Activated T-helper 1 cell treated with anti-CD3 and anti-CD28 coated beads, Interleukin-2, amount 50 U/mL, for 16 hours (primary cell): ENCODE measurements at places on chromosomes 3 and 15.

GRCh38 chr3:43213631-43214030 is 72.7 kb upstream of the SNRK start:
- no peak for DNase-seq

GRCh38 chr15:77418966-77419835 is 703 bp downstream of the PEAK1 start:
- no peak for DNase-seq

- no peak for DNase-seq
Measured at GRCh38 chr15:100438570-100438969, 90.2 kb downstream of the CERS3 start.

- DNase-seq, result no peak
Measured at GRCh38 chr15:31086344-31086743, 15.2 kb downstream of the TRPM1 start.

DNA sequence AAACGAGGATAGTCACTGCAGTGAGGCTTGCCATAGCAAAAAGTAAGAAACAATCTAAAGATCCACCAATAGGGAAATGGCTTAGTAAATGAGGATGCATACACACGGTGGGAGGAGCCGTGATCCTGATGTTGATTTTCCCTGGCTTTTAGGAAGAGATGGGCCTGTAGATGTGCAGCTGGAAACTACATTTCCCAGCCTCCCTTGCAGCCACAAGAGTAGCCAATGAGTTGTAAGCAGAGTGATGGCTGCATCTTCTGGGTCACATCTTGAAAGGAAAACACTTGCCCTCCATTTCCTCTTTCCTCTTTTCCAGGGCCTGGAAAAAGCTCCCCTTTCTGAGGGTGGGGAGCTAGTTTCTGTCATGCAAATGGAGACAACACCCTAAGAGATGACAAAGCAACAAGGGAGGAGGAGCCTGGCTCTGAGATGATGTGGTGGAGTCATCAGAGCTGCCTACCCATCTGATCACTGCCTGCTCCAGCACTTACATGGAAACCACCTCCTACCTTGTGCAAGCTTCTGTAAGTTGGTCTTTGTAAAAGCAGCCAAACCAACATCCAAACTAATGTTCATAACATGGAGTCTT is 139.1 kb downstream of the TLE3 start:
- DNase-seq, result no peak

DNA sequence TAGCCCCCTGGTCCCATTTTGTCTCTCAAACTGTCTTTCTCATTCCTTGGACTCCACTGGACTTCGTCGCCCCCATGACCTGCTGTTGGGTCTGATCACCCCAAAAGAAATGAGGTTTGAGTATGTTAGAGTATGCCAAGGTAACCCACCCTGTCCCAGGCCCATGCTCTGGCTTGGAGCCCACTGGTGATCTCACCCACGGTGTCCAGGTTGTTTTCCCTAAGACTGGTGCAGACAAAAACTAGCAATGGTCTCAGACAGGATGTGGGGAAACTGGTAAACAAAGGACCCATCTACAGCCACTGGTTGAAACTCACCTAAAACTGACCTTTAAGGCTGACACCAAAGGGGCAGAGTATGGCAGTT is 38.9 kb downstream of the EFCAB12 start:
- no peak for DNase-seq

- DNase-seq, result no peak
Measured at GRCh38 chr15:85723960-85724945, 70.5 kb downstream of the KLHL25 start.

DNA sequence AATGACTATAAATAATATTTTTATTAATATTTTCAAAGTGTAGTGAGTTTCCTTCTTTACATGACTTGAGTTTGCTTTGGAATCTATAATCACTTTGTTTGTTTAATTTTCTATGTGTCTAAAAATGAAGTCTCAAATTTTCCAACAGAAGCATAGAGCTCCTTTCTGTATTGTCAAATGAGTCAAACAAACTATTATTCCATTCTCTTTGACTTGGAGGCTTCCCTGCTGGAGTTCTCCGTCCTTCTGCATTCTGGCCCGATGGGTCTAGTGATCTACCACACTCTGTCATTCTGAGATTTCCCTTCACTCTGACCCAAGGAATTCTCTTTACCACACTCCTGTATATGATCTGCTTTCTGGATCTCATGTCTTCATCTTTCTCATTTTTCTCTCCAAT is 30.1 kb downstream of the POLR2M start:
- DNase-seq, result no peak

DNA sequence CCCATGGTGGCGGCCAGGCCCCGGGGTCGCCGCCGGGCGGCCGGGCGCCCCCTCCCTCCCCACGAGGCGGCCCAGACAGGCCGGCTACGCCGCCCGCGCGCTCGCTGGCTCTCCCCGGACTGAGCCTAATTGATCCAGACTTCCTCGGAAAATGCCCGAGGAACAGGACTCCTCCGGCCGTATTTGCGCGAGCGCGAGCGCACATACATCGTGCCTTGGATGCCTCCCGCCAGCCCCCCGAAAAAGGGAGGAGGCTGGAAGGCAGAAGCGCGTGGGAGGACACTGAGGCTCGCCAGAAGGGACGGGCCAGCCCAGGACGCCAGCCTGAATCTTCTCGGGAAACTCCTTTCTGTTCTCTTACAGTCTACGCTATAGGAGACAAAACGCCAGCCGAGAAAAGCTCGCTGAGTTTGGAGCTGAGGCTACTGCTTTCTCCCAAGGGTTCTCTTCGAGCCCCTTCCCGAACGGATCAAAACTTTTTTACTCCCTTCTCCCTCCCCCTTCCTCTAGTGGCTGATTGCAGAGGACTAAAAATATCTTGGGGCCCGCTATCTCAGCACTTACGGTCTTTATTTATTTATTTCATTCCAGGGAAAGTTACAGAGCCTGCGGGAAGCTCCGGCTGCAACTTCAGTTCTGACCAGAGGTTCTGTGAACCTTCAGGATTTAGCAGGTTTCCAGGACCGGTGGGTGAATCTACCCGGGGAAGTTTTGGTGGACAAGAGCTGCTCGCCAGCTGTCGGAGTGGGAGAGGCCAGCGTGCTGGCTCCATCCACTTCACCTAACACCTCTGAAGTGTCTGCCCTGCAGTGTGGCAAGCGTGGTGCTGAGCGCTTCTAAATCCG is at the start of gene PDZRN3:
PDZRN3 (minus strand) TSS at position 121 of the 845 bp plus-strand sequence.
- no peak for DNase-seq

DNA sequence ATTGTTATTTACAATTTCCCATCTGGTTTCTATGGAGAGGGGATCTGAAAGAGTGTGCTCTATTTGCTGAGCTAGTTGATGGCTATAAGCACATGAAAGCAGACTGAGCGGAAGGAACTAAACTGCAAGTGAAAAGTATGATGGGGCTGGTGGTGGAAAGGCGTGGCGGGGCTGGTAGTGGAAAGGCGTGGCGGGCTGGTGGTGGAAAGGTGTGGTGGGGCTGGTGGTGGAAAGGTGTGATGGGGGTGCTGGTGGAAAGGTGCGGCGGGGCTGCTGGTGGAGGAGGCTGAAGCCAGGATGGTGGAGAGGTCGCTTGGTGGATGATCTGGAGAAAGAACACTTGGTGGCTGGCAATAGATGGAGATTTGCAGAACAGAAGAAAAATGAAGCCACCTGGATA is 136.7 kb downstream of the FMN1 start:
- no peak for DNase-seq

DNA sequence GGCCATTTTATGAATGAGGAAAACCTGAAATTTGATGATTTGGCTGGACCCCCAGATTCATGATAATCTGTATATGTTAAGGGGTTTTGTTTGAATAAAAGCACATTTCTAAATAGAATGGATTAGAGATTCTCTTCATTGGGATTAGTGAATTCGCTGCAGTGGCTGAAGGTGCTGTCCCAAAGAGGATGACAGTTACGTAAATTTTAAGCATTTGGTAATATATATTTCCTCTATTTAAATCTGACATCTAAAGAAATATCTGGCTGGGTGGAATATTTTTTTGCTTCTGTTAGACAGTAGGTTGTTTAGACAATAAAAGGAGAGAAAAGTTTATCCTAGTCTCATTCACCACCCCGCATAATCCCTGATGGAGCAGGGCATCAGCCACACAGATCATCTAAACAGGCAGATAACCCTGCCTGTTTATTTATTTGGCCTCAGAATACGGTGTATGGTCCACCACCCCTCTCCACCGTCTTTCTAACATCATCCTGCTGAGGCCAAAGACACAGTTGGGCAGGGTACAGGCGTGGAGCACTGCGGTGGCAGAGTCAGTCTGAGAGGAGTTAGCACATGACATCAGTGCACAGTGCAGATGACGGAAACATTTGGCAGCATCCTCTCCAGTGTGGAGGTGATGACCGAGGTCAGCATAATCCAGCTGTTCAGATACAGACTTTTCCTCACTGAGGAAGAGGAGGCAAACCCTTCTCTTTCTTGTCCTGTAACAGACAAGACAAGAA is 20.4 kb upstream of the NFKBIZ start:
- no peak for DNase-seq

DNA sequence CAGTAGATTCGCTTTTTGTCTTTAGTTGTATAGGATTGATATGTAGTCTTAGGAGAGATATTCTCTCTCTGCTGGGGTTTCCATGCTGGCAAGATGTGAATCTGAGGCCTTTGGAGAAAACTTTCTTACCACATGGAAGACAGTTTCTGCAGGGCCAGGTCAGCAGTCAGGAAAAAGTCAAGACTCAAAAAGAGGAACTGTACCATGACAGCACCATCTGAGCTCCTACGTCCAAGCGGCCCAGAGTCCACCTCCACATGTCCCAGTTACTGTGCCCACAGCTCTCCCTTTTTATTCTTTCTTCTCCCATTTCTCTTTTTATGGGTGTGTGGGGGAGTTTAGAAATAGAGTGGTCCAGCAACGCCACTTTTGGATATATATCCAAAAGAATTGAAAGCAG is 172.0 kb downstream of the MTHFS start:
- DNase-seq, result no peak

- DNase-seq, result no peak
Measured at GRCh38 chr3:104388619-104389018, 978.1 kb upstream of the ALCAM start.

DNA sequence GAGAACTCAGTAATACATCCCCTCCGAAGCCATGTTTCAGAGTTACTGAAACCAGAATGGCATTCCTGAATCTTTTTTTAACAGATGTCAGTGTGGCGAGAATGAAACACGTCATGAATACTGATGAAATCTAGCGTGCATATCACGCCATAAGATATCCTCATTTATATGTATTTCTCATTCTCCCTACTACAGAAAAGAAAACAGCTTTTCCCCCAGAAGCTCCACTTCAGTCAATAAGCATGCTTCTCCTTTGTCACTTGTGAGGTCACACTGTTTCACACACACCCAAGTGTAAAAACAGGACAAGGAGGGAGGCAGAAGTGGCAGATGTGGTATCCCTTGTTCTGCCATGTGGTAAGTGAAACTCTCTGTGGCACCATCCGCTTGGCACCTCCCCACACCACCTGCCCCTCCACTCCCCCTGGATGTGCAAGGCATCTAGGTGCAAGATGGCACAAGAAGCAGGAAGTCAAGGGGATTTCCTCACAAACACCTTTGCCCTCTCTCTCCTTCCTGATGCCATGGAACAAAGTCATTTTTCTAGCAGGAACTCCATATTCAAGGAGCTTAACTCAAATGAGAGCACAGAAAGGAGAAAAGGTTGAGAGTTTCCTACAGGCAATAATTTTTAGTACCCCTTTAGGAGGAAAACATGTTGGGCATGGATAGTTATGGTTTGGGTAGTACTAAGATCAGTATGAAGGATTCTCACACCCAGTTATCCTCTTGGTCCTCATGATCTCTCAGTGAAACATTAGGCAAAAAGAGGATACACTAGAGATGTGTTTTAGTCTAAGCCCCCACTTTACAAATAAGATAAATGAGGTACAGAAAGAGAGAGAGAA is 47.5 kb upstream of the FRMD4B start:
- no peak for DNase-seq

DNA sequence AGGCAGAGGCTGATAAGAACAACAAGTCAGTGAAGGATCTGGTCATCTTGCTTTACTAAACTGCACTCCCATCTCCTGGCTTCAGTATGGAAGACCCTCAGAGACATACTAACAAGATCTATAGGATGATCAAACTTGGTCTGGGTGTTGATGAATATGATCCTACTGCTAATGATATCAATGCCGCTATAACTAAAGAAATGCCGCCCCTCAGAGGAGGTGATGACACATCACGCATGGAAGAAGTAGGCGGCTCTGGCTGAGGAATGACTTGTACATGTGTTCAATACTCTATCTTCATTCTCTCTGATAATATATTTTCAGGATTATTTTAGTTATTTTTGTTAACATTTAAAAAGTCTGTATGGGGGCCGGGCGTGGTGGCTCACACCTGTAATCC is 17.5 kb upstream of the EIF2B5 start:
- DNase-seq, result no peak

DNA sequence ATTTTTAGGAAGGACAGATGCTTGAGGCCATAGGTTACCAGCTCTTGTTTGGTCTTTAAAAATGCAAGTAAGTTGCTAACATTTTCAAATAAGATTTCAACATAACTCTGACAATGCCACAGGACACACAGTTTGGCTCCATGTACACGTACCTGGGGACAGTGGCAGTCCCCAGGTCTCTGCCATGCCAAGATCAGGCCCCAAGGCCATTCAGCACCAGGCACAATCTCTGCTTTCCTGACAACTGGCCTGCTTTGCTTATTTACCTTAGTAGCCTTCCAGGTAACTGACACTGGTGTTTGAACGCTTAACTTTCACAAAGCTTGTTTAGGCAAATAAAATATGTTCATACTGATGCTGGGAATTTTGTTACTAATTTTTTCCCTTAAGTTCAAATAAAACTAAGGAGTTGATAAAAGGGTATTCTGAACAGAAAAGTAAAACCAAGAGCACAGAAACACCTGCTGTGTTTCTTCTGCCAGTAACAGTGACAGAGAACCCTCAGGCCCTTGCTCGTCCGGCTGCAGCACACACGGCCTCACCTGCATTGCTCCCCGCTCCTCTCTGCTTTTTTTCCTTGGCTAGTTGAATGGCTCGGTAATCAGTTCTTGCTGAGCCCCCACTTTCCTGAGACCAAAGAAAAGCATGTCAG is 16.5 kb downstream of the ZXDC start:
- no peak for DNase-seq

DNA sequence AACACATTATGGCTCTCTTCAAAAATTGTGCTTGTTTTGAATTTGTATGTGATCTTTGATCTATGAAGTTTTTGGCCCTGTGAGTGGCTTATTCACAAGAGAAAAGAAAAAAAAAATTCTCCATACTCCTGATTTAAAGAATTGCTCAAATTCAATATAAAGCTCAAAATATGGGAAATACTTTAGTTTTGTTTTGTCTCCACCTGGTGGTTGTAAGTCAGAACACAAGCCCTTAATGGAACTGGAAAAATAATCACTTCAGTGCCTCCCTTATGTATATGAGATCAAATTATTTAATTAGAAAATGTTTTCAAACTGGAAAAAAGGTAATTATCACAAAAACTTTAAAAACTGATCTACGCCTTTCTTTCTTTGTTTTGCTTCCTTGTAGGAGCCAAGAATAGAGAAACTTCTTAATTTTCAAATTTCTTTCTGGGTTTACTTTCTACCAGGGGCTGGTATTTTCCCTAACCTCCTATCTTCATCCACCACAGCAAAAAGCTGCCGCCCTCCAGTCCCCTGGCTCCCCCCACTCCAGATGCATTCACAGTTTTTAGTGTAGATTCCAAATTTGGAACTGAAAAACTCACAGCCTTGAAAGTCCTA is 50.6 kb downstream of the SERP1 start:
- DNase-seq, result no peak
